ENCODE measurements at places on chromosomes 13 and 19.

DNA sequence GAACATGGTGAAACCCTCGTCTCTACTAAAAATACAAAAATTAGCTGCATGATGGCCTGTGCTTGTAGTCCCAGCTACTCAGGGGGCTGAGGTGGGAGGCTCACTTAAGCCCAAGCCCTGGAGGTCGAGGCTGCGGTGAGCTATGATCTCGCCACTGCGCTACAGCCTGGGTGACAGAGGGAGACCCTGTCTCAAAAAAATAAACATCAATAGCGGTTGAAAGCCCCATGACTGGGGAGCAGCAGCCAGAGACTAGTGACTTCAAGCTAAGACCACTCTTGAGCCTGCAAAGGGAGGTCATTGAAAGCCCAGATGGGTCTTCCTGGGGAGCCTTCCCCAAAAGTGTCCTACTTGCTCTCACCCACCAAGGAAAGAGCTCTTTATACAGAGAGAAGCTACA lies 11.9 kb upstream of the ZNF709 start:
- no peak overlapping the region for H3K4me3 ChIP-seq
- H3K36me3 ChIP-seq, result no peaks in the 10 kb centered on the region
- DNase-seq, result no peak
- H3K27me3 ChIP-seq, result no peaks in the 10 kb centered on the region
- H3K4me1 ChIP-seq, result no peaks in the 10 kb centered on the region

GRCh38 chr19:31280287-31281006 lies 68.8 kb downstream of the TSHZ3 start:
- H3K4me3 ChIP-seq, result no peak overlapping the region
- H3K36me3 ChIP-seq, result no peaks in the 10 kb centered on the region
- no peak overlapping the region for H3K27ac ChIP-seq
- no peaks in the 10 kb centered on the region for H3K27me3 ChIP-seq
- H3K4me1 ChIP-seq, result peaks cover 1% of the 10 kb centered on the region
- no peak for DNase-seq

DNA sequence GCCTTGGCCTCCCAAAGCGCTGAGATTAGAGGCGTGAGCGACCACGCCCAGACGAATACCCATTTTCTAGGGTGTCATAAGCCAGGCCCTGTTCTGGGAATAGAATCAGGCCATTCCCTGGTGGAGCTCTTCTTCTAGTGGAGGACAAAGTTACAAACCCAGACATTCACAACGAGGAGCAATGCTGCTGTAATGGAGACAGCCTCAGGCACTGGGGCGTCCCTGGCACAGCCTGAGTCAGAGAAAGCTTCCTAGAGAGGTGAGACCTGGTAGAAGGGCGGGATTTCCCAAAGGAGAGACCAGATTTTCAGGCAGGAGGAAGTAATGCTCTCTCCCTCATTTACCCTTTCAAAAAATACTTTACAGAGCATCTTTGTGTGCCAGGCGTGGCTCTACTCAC lies 12.7 kb downstream of the PRKCG start:
- DNase-seq, result no peak
- no peaks in the 10 kb centered on the region for H3K36me3 ChIP-seq
- no peak overlapping the region for H3K4me3 ChIP-seq
- no peaks in the 10 kb centered on the region for H3K27me3 ChIP-seq
- no peak overlapping the region for H3K27ac ChIP-seq

GRCh38 chr13:97849305-97849704 lies 104.2 kb upstream of the IPO5 start:
- no peaks in the 10 kb centered on the region for H3K4me1 ChIP-seq
- no peak overlapping the region for H3K27ac ChIP-seq
- peak; percentile 4 for DNase-seq

DNA sequence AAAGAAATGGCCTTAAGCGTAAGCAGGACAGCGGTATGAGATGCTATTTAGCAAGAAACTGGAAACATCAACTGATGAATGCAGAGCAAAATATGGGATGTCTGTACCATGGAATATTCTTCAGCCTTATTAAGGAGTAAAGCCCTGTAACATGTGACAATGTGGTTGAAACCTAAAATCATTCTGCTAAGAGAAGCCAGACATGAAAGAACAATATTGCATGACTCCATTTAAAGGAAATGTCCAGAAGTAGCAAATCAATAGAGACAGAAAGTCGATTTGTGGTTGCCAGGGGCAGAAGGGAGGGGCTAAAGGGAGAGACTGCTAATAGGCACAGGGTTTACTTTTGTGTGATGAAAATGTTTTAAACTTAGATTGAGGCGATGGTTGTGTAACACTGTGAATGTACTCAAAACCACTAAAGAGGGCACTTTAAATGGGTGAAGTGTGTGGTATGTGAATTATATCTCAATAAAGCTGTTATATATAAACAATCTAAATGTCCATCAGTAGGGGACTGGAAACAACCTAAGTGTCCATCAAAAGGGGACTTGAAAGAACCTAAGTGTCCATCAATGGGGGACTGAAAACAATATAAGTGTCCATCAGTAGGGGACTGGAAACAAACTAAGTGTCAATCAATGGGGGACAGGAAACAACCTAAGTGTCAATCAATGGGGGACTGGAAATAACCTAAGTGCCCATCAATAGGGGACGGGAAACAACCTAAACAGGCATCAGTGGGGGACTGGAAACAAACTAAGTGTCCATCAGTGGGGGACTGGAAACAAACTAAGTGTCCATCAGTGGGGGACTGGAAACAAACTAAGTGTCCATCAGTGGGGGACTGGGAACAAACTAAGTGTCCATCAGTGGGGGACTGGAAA lies 45.4 kb downstream of the CCL25 start:
- no peak overlapping the region for H3K4me3 ChIP-seq
- DNase-seq, result no peak
- no peaks in the 10 kb centered on the region for H3K4me1 ChIP-seq

GRCh38 chr13:46295491-46296114 lies 83.9 kb downstream of the LRRC63 start:
- H3K36me3 ChIP-seq, result no peaks in the 10 kb centered on the region
- H3K4me1 ChIP-seq, result no peaks in the 10 kb centered on the region
- no peak overlapping the region for H3K4me3 ChIP-seq
- no peak overlapping the region for H3K27ac ChIP-seq
- DNase-seq, result no peak
- H3K27me3 ChIP-seq, result no peaks in the 10 kb centered on the region

GRCh38 chr13:41577436-41577835 lies 120.1 kb downstream of the RGCC start:
- no peaks in the 10 kb centered on the region for H3K36me3 ChIP-seq
- no peak overlapping the region for H3K27ac ChIP-seq
- DNase-seq, result no peak
- H3K4me3 ChIP-seq, result no peak overlapping the region
- H3K27me3 ChIP-seq, result no peaks in the 10 kb centered on the region

DNA sequence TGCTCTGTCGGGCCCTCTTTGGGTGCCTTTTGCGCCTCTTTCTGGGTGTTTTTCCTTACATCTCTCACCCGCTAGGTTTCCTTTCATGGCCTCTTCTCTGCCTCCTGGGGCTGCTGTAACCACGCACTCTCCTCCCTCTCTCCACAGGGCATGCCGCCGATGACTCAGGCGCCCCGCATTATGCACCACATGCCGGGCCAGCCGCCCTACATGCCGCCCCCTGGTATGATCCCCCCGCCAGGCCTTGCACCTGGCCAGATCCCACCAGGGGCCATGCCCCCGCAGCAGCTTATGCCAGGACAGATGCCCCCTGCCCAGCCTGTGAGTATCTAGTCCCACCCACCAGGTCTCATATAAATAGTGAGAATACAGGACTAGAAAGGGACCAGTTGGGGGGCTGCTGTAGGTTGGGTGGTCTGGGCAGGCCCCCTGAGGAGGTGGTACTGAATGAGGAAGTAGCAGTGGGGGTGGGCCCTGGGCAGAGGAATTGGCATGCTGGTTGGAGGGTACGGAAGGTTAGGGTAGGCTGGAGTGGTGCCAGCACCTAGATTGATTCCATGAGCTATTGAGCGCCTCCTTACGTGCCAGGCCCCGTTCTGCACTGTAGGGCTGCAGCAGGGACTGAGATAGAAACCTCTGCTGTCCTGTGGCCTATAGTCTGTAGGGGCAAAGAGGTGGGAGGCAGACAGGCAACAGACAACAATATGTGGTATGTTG lies 11.9 kb downstream of the SNRPA start:
- H3K36me3 ChIP-seq, result peaks cover 97% of the 10 kb centered on the region
- H3K4me1 ChIP-seq, result no peaks in the 10 kb centered on the region
- H3K27ac ChIP-seq, result no peak overlapping the region
- DNase-seq, result no peak

DNA sequence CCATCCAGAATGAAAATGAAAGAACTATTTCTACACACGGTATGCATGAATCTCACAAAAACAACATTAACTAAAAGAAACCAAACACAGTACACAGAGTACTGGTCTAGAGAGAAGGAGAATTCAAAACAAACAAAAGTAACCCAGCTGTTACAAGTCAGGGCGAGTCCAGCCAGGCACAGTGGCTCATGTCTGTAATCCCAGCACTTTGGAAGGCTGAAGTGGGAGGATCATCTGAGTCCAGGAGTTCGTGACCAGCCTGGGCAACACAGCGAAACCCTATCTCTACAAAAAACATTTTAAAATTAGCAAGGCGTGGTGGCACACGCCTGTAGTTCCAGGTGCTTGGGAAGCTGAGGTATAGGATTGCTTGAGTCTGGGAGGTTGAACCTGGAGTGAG lies 1.7 kb upstream of the PSMC4 start:
- no peak overlapping the region for H3K27ac ChIP-seq
- H3K27me3 ChIP-seq, result no peaks in the 10 kb centered on the region
- H3K36me3 ChIP-seq, result peaks cover 23% of the 10 kb centered on the region
- no peak for DNase-seq
- H3K4me1 ChIP-seq, result peaks cover 5% of the 10 kb centered on the region

GRCh38 chr13:75771818-75772217 lies 135.7 kb downstream of the LMO7 start:
- no peak for DNase-seq
- no peaks in the 10 kb centered on the region for H3K36me3 ChIP-seq
- no peaks in the 10 kb centered on the region for H3K4me1 ChIP-seq
- no peak overlapping the region for H3K4me3 ChIP-seq
- no peaks in the 10 kb centered on the region for H3K27me3 ChIP-seq

- H3K4me1 ChIP-seq, result no peaks in the 10 kb centered on the region
- H3K36me3 ChIP-seq, result no peaks in the 10 kb centered on the region
- peak overlapping the region; percentile 14 for H3K4me3 ChIP-seq
- H3K27ac ChIP-seq, result no peak overlapping the region
Measured at GRCh38 chr13:21202767-21203531, 26.5 kb downstream of the MRPL57 start.

GRCh38 chr13:59374691-59375090 lies 789.0 kb downstream of the DIAPH3 start:
- no peak overlapping the region for H3K4me3 ChIP-seq
- no peak for DNase-seq
- H3K36me3 ChIP-seq, result no peaks in the 10 kb centered on the region
- H3K27ac ChIP-seq, result no peak overlapping the region
- no peaks in the 10 kb centered on the region for H3K27me3 ChIP-seq

- H3K27ac ChIP-seq, result no peak overlapping the region
- no peaks in the 10 kb centered on the region for H3K4me1 ChIP-seq
- H3K36me3 ChIP-seq, result no peaks in the 10 kb centered on the region
- DNase-seq, result no peak
- no peak overlapping the region for H3K4me3 ChIP-seq
Measured at GRCh38 chr13:112042496-112042895, 24.5 kb upstream of the SOX1 start.

DNA sequence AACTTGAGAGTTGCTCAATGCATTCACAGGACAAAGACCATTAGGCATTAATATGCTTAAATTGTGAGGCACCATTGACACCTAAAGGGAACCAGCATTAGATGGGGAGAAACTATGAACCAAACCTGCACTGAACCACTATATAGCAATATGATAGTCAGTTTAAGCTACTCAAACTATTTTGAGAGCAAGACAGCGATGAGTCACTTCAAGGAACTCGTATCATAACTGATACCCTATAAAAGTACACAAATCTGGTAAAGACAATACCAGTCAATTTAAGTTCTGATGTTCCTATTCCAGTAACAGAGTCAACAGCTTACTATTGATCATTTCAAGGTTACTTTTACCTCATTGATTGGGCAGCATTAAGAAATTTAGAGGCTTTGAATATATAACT lies 151.3 kb upstream of the ATXN8OS start:
- H3K4me1 ChIP-seq, result no peaks in the 10 kb centered on the region
- no peaks in the 10 kb centered on the region for H3K27me3 ChIP-seq
- no peak for DNase-seq
- H3K4me3 ChIP-seq, result no peak overlapping the region
- no peaks in the 10 kb centered on the region for H3K36me3 ChIP-seq

GRCh38 chr13:39910833-39911232 lies 255.4 kb downstream of the COG6 start:
- DNase-seq, result no peak
- no peak overlapping the region for H3K4me3 ChIP-seq
- no peak overlapping the region for H3K27ac ChIP-seq
- no peaks in the 10 kb centered on the region for H3K36me3 ChIP-seq
- H3K27me3 ChIP-seq, result no peaks in the 10 kb centered on the region

GRCh38 chr13:105070452-105070851 lies 1465.0 kb downstream of the EFNB2 start:
- DNase-seq, result no peak
- no peaks in the 10 kb centered on the region for H3K27me3 ChIP-seq
- H3K27ac ChIP-seq, result no peak overlapping the region
- H3K4me3 ChIP-seq, result no peak overlapping the region

DNA sequence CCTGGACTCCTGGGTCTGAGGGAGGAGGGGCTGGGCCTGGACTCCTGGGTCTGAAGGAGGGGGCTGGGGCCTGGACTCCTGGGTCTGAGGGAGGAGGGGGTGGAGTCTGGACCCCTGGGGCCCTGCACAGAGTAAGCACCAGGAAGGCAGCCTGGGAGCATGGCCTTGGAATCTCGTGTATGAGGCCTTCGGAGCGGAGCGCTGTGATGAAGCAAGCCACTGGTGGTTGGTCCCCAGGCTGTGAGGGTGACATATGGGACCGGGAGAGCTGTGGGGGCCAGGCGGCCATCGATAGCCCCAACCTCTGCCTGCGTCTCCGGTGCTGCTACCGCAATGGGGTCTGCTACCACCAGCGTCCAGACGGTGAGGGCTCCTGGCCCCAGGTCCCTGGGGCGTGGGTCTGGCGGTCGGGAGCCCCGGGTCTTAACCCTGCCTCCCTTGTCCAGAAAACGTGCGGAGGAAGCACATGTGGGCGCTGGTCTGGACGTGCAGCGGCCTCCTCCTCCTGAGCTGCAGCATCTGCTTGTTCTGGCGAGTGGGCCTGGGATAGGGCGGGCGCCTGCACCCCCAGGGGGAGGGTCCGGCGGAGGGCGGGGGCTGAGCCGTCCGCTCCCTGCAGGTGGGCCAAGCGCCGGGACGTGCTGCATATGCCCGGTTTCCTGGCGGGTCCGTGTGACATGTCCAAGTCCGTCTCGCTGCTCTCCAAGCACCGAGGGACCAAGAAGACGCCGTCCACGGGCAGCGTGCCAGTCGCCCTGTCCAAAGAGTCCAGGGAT lies 918 bp downstream of the TMEM190 start:
- no peak for DNase-seq
- no peak overlapping the region for H3K27ac ChIP-seq
- H3K4me3 ChIP-seq, result no peak overlapping the region
- no peaks in the 10 kb centered on the region for H3K36me3 ChIP-seq
